ENCODE measurements at places on chromosomes 3 and 15.

DNA sequence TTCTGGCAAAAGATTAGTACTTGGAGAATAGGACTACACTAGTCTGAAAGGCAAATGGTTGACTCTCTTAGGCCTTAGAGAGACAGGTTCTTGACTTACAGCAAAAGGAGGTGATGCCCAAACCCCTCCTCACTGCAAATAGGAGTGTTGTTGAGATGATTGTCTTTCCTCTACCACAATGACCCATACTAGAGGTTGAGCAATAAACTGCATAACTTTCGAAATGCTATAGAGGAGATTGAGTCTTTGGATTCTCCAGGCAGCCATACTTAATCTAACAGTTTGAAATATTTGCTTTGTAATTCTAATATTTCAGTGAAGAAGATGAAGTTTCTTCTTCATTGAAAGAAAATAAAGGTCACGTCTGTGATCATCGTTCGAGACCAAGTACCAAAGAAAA lies 498.5 kb upstream of the GBE1 start:
- no peak for DNase-seq

DNA sequence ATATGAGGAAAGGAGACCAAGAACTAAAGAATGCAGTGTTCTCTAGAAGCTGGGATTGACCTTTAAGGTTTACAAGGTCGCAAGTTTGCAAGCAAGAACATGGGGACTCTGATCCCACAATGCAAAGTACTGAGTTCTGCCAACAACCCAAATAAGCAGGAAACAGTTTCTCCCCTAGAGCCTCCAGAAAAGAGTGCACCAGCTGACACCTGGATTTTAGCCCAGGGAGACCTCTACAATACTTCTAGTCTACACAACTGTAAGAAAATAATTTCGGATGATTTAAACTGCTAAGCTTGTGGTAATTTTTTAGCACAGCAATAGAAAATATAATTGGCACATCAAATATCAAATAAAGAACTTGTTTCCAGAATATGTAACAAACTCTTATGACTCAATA lies 46.4 kb downstream of the EHHADH start:
- no peak for DNase-seq

- DNase-seq = no peak
Measured at GRCh38 chr15:60255390-60255789, 142.4 kb downstream of the ANXA2 start.

DNA sequence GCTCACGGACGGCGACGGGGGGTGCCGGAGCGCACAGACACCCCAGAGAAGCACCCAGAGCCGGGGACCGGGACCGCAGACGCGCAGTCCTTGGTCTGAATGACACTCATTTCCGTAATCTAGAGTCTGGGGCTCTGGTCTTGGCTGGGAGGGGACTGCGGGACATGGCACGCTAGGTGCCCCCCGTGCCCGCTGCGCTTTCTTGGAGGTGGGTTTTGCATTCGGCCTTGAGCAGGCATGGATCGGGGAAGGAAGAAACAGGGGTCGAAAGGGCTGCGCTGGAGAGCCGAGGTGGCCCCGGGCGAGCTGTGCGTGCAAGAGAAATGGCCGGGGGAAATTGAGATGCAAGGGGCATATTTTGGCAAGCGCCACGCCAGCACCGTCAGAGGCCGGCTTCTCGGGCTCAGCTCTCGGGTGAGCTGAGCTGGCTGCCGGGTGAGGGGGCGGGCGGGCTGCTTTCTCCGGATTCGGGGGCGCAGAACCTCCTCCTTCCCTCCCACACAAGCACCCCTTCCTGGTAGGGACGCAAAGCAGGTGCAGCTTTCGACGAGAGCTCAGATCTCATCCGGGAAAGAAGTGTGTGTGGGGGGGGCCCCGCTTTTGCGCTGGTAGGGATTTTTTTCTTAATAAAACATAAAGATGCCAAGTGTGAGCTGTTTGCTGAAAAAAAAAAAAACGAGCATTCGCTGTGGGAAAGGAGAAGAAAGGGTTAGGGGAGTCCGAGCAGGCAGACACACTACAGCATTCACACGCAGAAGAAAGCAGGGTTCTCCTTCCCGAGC lies 963 bp upstream of the NTRK3 start:
- no peak for DNase-seq

DNA sequence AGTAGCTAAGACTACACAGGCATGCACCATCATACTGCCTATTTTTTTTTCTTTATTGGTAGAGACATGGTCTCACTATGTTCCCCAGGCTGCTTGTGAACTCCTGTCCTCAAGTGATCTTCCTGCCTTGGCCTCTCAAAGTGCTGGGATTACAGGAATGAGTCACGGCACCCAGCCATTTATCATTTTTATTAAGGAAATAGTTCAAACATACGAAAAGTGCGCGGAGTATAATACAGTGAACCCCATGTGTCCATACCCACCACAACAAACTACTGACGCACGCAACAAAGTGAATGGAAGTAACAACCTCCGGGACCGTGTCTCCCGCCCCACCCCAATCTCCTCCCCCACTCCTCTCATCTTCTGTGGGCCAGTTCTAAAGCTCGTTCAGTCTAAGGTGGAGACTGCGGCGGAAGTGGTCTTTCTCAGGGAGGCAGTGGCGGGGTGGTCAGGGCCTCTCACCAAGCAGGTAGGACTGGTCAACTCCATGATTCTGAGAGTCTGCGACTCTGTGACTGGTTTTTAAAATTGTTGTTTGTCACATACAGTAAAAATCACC lies 42.1 kb downstream of the DNAJB8 start:
- no peak for DNase-seq

- no peak for DNase-seq
Measured at GRCh38 chr15:76336254-76337058, at the start of gene ISL2. Gene ISL2, plus strand, starts transcription at chr15:76336773. Its CDS starts 111 bp downstream, at chr15:76336884.

GRCh38 chr15:53980021-53980420 lies 1.8 kb downstream of the UNC13C start:
- DNase-seq = no peak

DNA sequence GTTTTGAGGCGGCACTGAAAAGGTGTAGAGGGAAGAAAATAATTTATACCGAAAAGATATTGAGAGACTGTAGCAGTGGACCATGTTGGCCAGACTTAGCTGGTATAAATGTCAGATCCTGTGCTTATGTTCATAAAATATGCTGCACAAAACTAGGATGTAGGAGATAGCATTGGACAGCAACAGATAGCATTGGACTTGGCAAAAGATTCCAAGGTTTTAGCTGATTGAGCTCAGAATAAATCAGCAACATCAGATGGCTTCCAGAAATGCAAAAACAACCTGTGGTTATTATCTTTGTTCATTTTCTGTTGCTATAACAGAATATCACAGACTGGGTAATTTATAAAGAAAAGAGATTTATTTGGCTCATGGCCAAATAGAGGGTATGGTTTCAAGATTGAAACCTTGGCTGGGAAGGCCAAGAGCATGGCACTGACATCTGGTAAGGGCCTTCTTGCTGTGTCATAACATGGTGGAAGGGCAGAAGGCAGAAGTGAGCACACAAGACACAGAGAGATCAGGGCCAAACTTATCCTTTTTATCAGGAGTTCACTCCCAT lies 34.7 kb downstream of the SLC28A1 start:
- no peak for DNase-seq

DNA sequence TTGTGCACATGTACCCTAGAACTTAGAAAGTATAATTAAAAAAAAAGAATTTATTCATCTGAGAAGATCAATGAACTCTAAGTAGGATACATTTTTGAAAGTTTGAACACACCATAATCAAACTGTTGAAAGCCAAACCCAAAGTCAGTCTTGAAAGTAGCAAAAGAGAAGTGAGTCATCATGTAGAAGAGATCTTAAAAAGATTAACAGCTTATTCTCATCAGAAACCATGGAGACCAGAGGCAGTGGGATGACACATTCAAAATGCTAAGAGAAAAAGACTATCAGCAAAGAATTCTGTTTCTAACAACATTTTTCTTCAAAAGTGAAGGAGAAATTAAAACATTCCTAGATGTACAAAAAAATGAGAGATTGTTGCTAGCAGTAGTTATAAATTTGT lies 60.7 kb downstream of the TIMP4 start:
- no peak for DNase-seq

DNA sequence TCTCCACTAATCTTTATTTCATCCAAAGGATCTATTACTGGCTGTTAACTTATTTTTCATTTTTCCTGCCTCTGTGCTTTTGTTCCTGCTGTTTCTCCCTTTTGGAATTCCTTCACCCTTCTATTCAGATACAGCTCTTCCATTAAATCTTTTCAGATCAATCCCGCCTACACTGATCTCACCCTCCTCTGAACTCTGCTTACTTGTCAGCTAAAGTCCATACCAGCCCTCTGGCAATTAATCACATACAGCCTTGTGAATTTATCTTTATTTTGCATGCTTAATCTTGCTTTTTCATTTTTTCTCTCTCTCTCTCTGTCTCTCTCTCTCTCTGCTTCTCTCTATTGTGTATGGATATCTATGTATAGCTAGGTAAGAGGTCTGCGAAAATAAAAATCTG lies 100.8 kb upstream of the UMPS start:
- DNase-seq = no peak

GRCh38 chr15:41512512-41512939 lies 1.1 kb downstream of the LTK start:
- no peak for DNase-seq

DNA sequence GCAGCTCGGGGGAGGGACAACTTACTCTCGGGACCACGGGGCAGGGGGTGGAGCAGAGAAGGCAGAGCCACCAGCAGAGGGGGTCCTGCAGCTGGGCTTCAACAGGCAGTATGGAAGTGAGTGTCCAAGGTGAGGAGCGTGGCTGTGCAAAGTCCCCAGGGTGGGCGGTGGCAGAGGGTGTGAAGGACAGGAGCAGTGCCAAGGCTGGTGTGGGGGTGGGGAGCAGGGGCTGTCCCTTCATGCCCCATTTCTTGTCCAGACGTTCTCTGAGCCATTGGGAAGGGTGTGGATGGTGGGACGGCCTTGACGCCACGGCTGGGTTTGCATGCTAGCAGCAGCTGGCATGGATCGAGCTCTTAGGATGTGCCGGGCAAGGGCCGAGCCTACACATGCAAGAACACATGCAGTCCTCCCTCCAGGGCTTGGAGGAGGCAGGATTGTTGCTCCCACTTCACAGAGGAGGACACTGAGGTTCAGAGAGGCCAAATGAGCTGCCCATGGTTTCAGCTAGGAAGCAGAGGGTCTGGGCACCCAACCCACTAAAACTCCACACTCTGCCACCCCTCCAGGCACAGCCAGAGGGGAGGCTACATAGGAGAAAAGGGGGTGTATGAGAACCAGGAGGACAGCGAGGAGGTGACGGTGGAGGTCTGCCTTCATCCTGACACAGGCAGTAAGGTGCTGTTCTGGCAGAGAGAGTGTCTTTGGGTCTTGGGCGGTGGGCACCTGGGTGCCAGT lies 93.6 kb downstream of the TBC1D2B start:
- no peak for DNase-seq

DNA sequence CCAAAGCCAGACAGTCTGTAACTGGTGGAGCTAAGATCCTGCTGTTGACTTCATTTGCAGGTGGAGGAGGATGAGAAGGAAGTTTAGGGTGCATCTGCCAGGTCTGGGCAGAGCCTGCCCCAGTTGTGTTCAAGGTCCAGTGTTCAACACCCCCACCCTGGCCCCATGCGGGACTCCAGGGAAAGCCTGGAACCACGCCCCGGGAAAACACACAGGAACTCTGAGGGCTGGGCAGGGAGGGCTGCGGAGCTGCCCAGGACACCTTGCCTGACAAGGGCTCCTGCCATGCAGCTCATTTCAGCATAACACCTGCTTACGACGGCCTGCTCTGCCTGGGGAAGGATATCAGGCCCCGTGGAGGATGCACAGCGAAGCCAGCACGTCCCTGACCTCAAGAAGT lies 286.3 kb downstream of the XXYLT1 start:
- DNase-seq = no peak

GRCh38 chr15:86163816-86164215 lies 84.1 kb downstream of the AGBL1 start:
- no peak for DNase-seq

DNA sequence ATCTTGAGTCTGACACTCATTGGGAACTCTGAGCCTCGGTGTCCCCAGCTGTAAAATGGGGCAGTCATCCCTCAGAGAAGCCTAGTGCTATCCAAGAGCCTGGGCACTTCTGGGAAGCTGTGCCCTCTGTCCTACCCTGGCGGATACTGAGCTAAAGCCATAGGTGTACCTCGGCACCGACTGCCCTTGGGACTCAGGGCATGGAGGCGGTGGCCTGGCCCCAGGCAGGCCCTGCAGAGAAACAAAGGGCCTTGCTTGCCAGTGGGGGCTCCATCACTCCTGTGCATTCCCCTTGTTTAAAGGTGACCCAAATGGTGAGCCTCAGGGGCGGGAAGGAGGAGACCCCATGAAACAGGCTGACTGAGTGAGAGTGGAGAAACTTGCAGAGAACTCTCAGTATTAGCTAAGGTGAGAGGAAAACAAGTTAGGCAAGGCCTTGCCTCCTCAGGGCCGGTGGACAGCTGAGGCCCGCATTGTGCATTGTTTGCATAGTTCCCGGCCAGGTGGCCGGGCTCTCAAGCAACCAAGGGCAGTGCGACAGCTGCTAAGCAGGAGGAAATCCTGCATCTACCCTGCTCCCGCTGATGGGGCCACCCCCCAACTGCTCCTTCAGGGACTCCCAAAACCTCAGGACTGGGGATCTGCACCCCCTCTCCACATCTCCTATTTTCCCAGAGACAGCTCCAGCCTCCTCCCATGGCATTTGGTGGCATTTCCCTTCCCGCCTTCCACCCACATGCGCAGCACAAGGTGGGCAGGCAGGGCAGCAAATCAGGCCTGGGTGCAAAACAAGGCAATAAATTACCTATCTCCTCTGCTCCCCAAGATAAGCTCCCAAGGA lies 4.3 kb downstream of the PFKFB4 start:
- no peak for DNase-seq

GRCh38 chr15:62850791-62851291 lies 191.7 kb upstream of the TPM1 start:
- no peak for DNase-seq

- DNase-seq = no peak
Measured at GRCh38 chr3:46089237-46090011, 62.1 kb upstream of the XCR1 start.

- DNase-seq = no peak
Measured at GRCh38 chr3:7203969-7204847, 343.3 kb downstream of the GRM7 start.

- no peak for DNase-seq
Measured at GRCh38 chr3:34947834-34948233, 691.5 kb upstream of the ARPP21 start.

DNA sequence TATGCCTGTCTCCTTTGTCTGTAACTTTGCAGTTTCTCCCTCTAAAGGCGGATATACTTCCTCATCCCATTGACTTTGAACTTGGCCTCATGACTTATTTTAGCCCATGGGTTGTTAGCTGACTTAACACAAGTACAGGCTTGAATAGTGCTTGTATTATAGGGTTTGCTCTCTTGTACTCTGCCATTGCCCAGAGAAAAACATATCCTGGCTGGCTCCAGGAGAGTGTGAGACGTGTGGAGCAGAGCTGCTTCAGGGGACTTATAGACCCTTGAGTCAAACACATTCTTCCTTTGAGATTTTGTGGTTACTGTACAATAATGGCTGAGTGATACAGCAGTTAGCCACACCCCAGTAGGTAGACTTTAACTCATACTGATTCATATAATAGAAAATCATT lies 124.0 kb downstream of the RAP2B start:
- DNase-seq = no peak

DNA sequence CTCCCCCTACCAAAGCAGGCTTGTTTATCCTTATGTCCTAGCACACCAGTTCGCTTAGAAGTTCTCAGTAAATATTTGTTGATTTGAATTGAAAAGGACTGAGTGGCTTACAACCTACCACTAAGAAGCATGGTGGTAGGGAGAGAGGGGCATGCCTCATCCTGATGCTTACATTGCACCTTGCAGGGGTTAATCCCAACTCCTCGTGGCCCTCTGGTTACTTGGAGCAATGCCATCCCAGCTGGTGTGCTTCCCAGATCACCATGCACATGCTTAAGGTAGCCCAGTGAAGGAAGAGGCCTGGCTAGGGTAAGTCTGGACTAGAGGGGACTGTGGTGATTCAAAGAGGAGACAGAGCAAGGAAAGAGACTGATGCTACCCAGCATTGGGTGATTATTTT lies 253.3 kb downstream of the CLSTN2 start:
- no peak for DNase-seq

Data from stimulated activated CD8-positive, alpha-beta memory T cell treated with anti-CD3 and anti-CD28 coated beads, Interleukin-2, amount 100 ng/mL, for 1 hour (primary cell).